Epithelial cell of prostate (primary cell): ENCODE measurements at places on chromosomes 7 and 10.

DNA sequence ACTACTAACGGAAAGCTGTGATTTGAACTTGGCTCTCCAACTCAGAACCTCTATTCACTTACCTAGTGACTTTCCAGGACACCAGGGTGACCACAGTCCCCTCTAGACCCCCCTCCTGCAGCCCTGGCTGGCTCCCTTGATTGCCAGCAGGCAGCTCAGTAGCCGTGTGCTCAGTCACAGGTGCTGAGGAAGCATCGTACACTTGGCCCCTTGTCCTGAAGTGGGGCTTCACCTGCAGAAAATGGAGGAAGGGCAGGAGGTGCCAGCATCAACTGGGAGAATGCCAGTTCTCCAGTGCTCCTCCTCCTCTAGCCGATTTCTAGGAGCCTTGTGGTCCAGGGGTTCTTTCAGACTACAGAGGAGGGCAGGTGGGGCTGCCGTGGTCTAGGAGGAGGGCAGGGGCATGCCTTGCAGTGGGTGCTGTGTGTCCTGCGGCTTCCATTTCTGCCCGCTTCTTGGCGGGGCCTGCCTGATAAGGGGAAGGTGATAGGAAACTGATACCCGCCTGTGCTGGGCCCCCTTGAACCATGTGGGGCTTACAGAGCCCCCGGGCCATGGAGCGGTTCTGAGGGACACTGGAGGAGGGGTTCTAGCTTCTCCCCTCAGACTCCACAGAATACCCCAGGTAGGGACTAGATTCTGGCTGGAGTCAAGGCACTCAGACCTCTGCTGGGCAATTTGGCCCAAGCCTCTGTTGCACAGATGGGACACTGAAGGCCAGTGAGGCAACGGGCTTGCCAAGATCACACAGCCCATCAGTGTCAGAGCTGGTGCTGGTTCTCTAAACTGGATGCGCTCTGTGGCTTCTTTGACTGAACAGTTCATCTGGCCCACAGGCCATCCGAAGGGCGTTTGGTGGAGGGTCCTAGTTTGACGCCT lies 14.0 kb downstream of the FAM241B start:
- no peak for DNase-seq

- peak; percentile 84 for DNase-seq
Measured at GRCh38 chr10:103789771-103790201, 65.6 kb downstream of the SH3PXD2A start.

DNA sequence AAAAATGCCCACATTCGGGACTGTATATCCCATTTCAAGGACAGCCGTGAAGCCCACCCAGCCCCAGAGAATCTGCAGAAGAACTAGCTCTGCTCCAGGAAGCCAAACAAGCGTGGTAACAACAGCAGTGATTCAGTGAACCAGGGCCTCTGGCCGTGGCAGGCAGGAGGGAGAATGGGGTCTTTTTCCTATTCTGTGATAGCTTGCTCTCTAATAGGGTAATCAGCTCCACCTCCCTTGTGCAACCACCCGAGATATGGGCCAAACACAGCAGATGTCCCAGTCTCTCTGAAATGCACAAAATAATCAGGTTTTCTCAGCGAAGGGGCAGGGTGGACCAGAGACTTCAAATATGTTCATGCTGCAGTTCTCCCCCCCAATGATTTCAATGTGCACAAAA lies 35.8 kb downstream of the CHST15 start:
- no peak for DNase-seq

GRCh38 chr10:32349199-32349585 lies 2.2 kb upstream of the EPC1 start:
- DNase-seq = no peak

- DNase-seq = peak; percentile 37
Measured at GRCh38 chr10:58856508-58857240, 319.8 kb upstream of the PHYHIPL start.

GRCh38 chr7:157032128-157032527 lies 21.7 kb upstream of the MNX1 start:
- no peak for DNase-seq
